Ecto neural progenitor cell (in vitro differentiated cells): ENCODE measurements at places on chromosomes 13 and 19.

DNA sequence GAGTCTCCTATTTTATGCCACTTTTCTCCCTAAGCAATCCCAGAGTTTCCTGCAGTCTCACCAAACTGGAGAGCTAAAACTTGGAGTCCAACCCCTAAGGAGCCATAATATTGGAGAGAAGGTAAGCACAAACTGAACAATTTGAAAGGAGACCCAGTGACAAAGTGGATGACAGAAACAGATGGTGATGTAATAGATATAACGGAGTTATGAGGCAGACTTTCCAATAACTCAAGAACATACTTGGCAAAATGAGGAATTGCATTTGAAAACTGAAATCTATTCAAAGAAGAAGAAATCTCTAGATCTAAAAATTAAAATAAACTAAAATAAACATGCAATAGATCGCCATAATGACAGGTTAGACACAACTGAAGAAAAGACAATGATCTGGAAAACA lies 200.9 kb upstream of the MIR17HG start:
- DNase-seq, result no peak

GRCh38 chr13:97719736-97720135 lies 233.7 kb upstream of the IPO5 start:
- DNase-seq, result no peak

GRCh38 chr13:99356262-99357091 lies 49.3 kb upstream of the GPR183 start:
- DNase-seq, result no peak

- no peak for DNase-seq
Observed at GRCh38 chr13:33582121-33582520, 235.8 kb upstream of the RFC3 start.

- DNase-seq, result no peak
Observed at GRCh38 chr13:107138486-107138885, 570.5 kb upstream of the ARGLU1 start.

DNA sequence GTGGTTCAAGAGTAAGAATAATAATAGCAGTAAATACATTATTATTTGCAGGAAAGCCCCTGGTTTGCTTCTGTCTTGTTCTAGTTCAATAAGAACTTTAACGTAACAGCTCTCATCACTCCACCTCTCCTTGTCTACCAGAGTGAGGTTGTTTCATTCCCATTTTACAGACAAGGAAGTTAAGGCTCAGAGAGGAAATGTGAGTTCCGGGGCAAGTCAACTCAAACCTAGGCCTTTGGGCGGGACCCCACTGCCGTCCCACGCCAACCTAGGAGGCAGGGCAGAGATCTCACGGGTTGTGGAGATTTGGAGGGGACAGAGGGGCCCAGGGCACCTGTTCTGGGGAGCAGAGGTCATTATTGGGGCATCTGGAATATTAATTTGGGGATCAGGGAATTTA lies 1.5 kb downstream of the MAP4K1 start:
- no peak for DNase-seq

DNA sequence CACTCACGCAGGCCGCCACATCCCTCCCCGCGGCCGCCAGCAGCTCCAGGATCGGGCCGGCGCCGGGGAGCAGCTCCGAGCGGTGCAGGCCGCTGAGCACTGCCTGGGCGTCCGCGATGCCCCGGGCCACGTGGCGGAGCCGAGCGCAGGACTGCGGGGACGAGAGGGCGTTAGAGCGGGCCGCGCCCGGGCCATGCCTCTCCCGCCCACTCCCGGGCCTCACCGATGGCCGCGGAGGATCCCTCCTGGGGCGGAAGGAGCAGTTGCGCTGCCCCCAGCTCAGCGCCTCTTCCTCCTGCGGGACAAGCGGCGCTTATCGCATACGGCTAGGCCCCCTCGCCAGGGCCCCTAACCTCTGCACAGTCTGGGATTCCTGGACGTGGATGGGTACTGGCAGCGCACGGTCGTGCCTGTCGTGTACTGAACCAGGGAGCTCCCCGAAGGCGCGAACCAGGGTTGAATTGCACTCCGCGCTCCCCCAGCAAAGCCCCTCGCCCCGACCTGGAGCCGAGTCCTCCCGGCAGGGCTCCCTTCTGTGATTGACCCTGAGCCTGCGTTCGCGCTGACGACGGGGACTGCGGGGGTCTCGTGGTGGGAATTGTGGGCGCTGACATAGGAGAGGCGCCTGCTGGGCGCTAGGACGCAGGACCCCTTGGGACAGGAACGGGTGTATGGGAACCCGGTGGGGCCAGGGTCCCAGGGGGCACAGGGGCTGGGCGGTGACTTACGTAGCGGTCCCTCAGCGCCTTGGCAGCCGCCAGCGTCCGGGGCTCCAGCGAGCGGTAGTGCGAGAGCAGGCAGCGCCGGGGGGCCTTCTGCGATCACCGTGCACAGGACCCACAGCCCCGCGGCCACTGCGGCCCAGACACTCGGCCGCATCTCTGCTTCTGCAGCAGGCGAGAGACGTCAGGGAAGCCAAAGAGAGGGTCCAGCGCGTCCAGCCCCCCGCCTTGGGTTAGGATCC lies 673 bp downstream of the IFNL4 start:
- DNase-seq, result peak; percentile 66

DNA sequence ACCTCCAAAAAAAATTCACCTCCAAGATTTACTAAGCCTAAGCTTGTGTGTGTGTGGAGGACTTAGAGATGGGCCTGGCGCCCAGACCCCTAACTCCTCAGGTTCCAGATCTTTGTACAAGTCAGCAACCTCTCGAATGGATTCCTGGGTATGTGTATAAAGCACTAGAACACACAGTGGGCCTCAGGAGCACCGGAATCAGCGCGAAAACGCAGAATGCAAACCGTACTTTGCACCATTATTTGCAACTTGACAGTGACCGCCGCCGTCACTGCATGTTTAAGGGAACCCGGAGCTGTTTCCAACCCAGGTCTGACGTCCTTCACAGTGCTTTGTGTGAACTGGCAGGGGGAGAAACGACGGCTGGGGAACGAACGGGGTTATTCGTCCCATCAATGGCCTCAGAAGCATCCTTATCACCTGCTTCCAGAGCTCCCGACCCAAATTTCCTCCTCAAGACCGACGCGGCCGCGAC lies 688 bp downstream of the ZNF606 start:
- DNase-seq, result no peak

GRCh38 chr19:15216363-15216762 lies 15.6 kb upstream of the NOTCH3 start:
- DNase-seq, result no peak
